ENCODE measurements at places on chromosomes 1 and 21. TPM values are rescaled to one million over a fixed set of nuclear protein-coding genes. Genes with fewer than 3 reads are reported as not detected.

HOOK1 gene
- 11.8 TPM for polyA plus RNA-seq

LCE6A gene
- 0.60 TPM for polyA plus RNA-seq

CD244 gene
- polyA plus RNA-seq: not detected

REN gene
- polyA plus RNA-seq: not detected

DNA sequence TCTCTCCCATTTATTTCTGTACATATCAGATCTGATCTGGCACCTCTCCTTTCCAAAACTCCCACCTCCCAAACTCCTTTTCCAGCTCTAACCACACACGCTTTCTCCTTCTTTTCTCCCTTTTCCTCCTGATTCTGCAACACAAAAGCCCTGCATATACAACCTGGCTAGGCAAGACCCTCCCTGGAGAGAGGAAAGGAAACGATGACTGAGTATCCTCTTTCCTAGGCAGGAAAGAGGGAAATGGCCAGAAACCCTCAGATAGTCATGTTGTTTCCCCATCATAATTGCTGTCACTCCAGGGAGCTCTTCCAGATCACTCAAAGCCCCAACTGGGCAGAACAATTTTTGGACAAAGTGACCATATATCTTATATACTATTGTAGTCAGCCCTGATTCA is 32.3 kb upstream of the PRELP start:
- no peak for DNase-seq

DNA sequence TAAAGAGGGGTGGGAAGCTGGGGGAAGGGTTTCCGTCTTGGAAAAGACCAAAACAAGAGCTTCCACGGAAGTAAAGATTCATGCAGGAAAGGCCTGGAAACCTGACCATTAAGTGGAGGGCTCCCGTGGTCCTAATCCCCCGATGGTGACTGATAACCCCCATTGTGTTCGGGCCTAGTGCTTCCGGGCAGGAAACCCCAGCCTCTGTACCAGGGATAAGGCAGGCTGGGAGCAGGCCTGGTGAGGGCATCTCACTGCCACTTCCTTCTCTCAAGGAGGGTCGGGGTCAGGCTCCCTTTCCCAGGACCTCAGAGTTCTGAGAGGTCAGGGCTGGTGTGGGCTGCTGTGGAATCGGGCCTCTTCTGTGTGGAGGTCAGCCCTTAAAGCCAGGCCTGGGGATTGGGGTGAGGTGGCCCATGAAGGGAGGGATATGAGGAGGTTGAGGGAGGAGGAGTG is 136.9 kb downstream of the CDC7 start:
- no peak for DNase-seq

DNA sequence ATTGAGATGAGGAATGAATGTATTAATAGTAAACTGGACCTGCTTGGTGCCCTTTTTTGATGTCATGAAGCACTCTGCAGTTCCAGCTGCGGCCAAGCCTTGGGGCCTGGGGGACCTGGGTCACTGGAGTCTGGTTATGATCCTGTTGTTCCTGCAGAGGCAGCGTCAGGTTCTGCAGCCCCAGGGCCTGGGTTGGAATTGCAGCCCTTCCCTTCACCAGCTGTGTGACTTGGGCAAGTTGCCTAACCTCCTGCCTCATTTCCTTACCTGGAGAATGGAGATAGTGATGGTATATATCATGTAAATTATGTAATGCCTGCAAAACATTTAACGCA is 9.1 kb upstream of the ATP5PO start:
- DNase-seq: no peak

Measured in keratinocyte (primary cell).